Heart right ventricle (tissue), 16 donors: ENCODE measurements at places on chromosomes 2 and 18. TPM values are rescaled to one million over a fixed set of nuclear protein-coding genes. Genes with fewer than 3 reads are reported as not detected.
A peak's percentile ranks its signal among the peaks of the same experiment; 100 is the strongest.

DNA sequence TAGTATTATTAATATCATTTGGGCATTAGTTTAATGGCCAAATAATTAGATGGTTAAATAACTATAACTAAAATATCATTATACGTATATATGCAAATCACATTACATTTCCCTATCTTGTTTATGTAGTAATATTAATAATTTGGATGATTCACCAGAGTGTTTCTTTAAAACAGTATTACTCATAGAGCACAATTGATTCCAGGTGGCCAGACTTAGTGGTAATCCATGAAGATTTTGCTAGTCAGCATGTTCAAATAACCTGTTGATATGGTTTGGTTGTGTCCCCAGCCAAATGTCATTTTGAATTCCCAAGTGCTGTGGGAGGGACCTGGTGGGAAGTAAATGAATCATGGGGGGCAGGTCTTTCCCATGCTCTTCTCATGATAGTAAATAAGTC, 782.3 kb downstream of the LRP1B start:
- no peak for DNase-seq
- H3K27ac ChIP-seq, result no peak overlapping the region
- H3K27me3 ChIP-seq, result no peaks in the 10 kb centered on the region
- no peak overlapping the region for H3K4me3 ChIP-seq

DNA sequence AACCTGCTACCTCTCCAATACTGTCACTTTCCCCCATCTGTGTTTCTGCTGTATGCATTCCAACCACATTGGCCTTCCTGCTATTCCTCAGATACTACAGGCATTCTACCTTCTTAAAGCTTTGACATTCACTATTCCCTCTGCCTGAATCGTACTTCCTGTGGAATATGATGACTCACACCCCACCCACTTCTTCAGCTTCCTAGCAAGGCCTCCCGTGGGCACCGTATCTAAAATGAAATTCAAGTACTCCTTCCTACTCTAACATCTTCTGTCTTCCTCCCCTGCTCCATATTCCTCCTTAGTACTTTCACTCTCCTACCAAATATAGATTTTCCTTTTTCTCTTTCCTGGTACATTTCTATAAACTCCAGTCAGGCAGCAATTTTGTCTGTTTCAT, 710.4 kb downstream of the RNF144A start:
- no peaks in the 10 kb centered on the region for H3K27me3 ChIP-seq
- H3K36me3 ChIP-seq, result no peaks in the 10 kb centered on the region
- H3K4me1 ChIP-seq, result no peaks in the 10 kb centered on the region
- no peak overlapping the region for H3K4me3 ChIP-seq
- no peak for DNase-seq

DNA sequence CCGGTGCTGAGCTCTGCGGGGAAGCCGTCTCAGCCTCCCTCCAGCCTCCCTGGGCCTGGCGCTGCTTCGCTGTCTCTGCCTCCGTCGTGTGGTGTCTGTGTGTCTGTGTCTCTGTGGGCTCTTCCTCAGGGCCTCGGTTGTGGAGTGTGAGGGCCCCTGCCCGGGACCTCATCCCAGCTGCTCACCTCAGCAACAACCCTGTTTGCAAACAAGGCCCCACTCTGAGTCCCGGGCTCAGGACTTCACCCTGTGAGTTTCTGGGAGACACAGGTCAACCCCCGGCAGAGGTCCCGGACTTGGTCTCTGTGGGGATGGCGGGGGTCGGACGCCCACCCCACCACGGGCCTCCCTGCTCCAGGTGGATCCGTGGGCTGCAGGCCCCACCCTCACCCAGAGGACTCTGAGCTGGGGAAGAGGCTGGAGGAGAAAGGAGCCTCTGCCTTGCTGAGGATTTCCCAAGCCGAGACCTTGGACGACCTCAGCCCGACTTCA, 127.4 kb upstream of the CTDP1 start:
- H3K4me3 ChIP-seq, result no peak overlapping the region
- DNase-seq, result no peak
- no peak overlapping the region for H3K27ac ChIP-seq
- H3K36me3 ChIP-seq, result no peaks in the 10 kb centered on the region
- no peaks in the 10 kb centered on the region for H3K27me3 ChIP-seq
- H3K4me1 ChIP-seq, result no peaks in the 10 kb centered on the region

Gene UGT1A8
- 0.11 TPM for total RNA-seq

- no peaks in the 10 kb centered on the region for H3K27me3 ChIP-seq
- no peaks in the 10 kb centered on the region for H3K4me1 ChIP-seq
- H3K27ac ChIP-seq, result no peak overlapping the region
- no peaks in the 10 kb centered on the region for H3K36me3 ChIP-seq
Observed at GRCh38 chr2:212732860-212733259, 194.3 kb upstream of the ERBB4 start.

DNA sequence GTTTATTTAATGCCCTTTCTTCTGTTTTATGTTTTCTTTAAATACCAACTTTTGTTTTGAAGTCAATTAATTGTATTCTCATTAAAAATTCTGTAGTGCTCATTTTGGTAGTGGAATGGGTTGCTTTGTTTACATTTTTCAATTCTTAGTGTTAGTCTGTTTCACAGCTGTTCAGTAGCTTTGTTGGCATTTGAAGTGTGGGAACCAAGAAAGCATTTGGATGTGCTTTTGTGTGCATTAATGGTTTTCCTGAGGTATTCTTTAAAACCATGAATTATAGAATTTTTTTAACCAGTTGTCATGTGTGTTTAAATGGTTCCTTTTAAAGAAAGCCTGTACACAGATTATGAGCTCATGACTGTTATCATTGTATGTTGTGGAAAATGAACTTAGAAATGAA, 19.7 kb downstream of the MIB1 start:
- H3K36me3 ChIP-seq, result no peaks in the 10 kb centered on the region
- no peak overlapping the region for H3K27ac ChIP-seq
- H3K4me3 ChIP-seq, result no peak overlapping the region
- no peaks in the 10 kb centered on the region for H3K27me3 ChIP-seq

DNA sequence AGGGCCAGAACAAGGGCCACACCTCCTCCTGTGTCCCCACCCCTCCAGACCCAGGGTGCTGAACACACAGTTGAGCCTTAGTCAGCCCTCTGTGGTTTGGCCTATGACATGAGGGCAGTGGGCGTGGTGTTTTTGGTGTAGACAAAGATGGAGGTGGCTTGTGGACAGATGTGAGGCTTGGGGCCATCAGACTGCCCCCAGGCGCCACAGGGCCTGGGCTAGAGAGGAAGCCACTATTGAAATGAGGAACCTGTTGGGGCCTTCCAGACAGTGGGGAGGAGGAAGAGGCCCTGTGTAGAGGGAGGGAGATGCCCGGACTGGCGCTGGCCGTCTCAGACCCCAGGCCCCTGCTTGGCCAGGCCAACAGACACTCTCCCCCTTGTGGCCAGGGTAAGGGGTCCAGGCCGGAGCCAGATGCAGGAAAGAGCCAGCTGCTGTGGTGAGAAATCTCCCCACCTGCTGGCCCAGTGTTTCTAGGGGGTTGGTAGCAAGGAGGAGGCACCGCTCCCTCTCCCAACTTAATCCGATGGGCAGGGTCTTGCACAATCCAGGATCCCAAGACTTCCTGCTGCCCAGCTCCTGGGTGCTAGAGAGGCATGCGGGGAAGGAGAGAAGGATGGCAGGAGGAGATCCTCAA, 53.8 kb downstream of the SMAD7 start:
- no peak overlapping the region for H3K4me3 ChIP-seq
- H3K27ac ChIP-seq, result no peak overlapping the region
- H3K36me3 ChIP-seq, result no peaks in the 10 kb centered on the region
- peak; percentile 54 for DNase-seq
- H3K27me3 ChIP-seq, result no peaks in the 10 kb centered on the region

GRCh38 chr2:146130290-146130689, 1610.4 kb upstream of the ZEB2 start:
- DNase-seq, result no peak
- H3K27ac ChIP-seq, result no peak overlapping the region
- H3K4me3 ChIP-seq, result no peak overlapping the region
- no peaks in the 10 kb centered on the region for H3K36me3 ChIP-seq
- H3K4me1 ChIP-seq, result no peaks in the 10 kb centered on the region

- H3K4me3 ChIP-seq, result no peak within 1 kb of the TSS
- DNase-seq, result no peak
- no peaks in the 10 kb centered on the region for H3K36me3 ChIP-seq
- no peaks in the 10 kb centered on the region for H3K4me1 ChIP-seq
- peaks cover 49% of the 10 kb centered on the region for H3K27me3 ChIP-seq
Observed at GRCh38 chr2:149038442-149039212, at the start of gene LYPD6B. TSS of gene LYPD6B (plus strand) at chr2:149038699. CDS start at chr2:149130949, 92,250 bp downstream.
